ENCODE measurements at places on chromosomes 4 and X.

GRCh38 chr4:71382900-71383560, 44.2 kb downstream of the SLC4A4 start:
- DNase-seq: no peak

GRCh38 chr4:70080205-70080604, 30.0 kb downstream of the HTN1 start:
- DNase-seq: no peak

DNA sequence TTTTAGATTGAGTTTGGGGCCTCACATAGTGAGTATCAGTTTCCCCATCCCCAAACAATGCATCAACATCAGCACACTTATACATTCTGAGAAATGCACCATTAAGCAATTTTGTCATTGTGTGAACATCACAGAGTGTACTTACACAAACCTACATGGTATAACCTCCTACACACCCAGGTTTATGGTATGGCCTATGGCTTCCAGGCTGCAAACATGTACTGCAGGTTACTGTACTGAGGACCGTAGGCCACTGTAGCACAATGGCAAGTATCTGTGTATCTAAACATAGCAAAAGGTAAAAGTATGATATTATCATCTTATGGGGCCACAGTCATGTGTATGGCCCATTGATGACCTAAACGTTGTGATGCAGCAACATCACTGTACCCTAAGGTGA, 7.7 kb downstream of the IRF2 start:
- DNase-seq: no peak

GRCh38 chr4:55399581-55399980, 3.8 kb downstream of the TMEM165 start:
- DNase-seq: no peak

DNA sequence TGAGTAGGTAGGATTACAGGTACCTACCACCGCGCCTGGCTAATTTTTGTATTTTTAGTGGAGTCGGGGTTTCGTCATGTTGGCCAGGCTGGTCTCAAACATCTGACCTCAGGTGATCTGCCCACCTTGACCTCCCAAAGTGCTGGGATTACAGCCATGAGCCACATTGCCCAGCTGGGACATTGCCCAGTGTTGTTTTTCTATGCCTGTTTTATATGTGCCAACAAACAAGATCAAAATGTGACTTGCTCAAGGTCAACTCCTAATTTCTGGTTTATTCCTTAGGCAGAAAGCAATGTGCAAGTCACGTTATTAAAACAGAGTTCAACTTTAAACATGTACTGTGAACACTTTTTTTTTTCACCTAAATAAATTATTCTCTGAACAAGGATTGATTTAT, 2.7 kb downstream of the LRIT3 start:
- DNase-seq: no peak

GRCh38 chr4:41645728-41646390, 102.7 kb downstream of the PHOX2B start:
- no peak for DNase-seq

DNA sequence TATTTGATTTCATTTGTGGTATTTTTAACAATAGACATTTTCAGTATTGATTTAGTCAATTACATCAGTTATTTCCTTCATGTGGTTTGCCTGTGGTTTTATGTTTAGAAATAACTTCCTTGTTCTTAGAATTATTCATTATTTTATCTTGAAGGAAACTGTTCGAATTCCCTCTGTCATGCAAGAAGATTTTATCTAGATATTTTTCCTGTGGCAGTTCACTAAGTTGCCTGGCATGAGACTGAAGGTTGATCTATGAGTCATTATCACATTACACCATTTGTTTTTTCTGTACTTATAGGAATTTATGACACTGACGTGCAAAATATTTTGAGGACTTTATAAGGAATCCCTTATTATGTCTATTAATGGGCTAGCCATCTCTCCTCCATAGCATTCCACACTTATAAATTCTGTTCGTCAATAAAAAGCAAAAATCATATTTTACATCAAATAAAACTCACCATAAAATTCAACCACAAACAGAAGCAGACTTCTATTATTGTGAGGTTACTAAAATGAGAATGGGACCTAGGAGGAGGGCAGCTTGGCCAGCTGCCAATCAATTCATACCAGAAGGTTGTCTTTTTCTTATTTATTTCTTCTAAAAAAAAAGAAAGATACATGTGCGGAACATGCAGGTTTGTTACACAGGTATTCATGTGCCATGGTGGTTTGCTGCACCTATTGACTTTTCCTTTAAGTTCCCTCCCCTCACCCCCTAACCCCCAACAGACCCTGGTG, 179.0 kb downstream of the KCNIP4 start:
- no peak for DNase-seq

Data from activated CD8-positive, alpha-beta memory T cell treated with anti-CD3 and anti-CD28 coated beads for 4 hours (primary cell).